ENCODE measurements at places on chromosomes 2 and 18.

GRCh38 chr18:28961669-28962228, 784.8 kb upstream of the CDH2 start:
- DNase-seq, result peak; percentile 11

DNA sequence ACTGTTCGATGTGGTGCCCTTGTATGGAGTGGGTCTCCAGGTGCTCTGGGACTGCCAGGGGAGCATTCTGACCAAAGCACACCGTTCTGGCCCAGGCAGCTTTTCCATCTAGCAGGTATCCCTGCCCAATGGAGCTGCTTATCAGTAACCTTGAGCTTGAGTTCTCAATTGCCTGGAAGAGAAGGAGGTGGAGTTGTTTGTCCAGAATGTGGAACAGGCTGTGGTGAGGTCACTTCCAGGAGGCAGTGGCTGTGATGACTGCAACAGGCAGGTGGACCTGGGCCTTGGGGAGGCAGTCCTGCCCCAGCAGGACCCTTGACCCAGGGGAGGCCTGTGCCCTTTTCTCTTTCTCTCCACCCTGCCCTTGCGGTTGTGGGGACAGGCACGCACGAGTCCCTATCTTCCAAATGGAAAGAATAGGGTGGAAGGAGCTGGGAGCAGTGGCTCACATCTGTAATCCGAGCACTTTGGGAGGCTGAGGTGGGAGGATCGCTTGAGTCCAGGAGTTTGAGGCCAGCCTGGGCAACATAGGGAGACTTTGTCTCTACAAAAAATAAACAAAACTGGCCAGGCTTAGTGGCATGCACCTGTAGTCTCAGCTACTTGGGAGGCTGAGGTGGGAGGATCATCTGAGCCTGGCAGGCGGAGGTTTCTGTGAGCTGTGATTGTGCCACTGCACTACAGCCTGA, 66.2 kb upstream of the MCFD2 start:
- DNase-seq, result no peak

DNA sequence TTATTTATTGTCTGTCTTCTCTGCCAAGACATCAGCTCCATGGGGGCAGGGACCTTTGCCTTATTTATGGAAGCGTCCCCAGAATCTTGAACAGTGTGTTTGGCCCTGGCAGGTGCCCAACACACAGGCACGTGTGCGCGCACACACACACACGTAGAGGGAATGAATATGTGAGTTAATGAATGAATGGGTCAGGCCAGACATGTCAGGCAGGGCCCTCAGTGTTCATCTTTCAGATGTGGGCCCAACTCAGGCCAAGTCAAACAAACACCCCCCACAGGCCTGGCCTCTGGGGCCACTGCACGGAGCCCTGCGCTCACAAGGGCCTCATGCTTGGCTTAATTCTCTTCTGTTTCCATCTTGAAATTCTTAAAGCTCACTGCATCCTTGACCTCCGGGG, 54.1 kb downstream of the DYSF start:
- no peak for DNase-seq

DNA sequence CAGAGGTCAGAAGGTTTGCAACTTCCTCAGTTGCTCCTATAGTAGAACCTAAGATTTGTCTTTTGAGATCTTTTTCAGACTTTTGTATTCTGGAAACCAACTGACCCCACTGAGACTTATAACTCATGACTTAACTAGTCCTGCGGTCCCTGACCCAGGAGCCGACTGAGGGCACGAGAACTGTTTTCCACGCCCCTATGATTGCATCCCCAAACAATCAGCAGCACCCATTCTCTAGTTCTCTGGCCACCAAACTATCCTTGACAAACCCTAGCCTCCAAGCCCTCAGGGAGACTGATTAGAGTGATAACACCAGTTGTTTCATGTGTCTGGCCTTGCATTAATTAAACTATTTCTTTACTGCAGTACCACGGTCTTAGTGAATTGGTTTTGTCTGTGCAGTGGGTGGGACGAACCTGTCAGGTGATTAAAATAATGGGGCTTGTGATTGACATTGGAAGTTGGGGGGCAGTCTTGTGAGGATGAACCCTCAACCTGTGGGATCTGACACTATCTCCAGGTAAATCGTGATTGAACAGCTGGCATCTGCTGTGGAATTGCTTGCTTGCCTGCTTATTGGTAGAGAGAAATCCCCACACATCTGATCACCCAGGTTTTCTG, 95.7 kb downstream of the B3GNT2 start:
- DNase-seq, result no peak

- DNase-seq, result peak; percentile 20
These were observed 256.8 kb upstream of the ZEB2 start for GRCh38 chr2:144776766-144777165.

DNA sequence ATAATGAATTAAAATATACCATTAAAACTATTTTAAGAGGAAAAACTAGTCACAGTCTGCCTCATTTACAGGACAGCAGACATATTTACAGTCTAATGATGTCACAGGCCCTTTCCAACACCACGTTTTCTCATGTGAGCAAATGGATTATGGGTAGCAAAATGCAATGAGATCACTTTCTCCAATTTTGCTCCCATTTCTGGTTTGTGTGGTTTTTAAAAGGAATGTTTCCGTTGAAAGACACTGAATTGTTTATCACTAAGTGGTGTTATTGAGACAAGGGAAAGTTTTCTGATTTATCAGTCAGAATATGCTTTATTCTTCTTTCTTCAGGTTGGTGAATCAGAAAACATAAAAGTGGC, 11.4 kb upstream of the NR4A2 start:
- peak; percentile 68 for DNase-seq

DNA sequence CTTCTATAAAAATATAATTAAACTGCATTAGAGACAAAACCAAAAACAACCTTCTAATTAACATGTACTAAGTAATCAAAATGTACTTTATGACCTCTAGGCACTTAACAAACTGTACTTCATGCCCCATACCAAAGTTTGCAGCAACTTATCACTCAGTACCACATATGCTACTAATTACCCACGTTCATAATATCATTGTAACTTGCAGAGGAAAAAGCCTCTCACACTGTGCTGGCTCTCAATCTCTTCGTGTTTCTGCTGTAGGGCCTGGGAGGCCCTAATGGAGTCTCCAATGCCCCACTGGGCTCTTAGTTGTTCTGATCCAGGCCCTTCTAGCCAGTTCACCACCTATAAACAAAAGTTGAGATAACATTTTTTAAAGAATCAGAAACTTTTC, 82.1 kb upstream of the CCDC141 start:
- DNase-seq, result peak; percentile 25

DNA sequence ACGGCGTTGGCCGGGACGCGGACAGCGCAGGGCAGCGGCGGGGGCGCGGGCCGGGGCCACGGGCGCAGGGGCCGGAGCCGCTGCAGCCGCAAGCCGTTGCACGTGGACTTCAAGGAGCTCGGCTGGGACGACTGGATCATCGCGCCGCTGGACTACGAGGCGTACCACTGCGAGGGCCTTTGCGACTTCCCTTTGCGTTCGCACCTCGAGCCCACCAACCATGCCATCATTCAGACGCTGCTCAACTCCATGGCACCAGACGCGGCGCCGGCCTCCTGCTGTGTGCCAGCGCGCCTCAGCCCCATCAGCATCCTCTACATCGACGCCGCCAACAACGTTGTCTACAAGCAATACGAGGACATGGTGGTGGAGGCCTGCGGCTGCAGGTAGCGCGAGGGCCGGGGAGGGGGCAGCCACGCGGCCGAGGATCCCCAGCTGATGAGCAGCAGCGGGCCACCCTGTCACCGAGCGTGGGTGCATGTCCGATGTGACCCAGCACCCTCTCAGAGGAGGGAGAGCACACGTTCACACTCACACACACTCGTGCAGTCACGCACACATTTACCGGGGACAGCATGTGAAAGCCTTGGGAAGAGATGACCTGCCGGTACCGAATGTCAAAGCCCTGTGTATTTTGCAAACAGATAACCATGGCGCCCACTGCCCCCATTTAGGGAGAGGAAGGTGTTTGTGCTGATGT, 4.2 kb downstream of the GDF7 start:
- DNase-seq, result no peak

GRCh38 chr18:27298214-27298804, 113.2 kb upstream of the CHST9 start:
- DNase-seq, result no peak

DNA sequence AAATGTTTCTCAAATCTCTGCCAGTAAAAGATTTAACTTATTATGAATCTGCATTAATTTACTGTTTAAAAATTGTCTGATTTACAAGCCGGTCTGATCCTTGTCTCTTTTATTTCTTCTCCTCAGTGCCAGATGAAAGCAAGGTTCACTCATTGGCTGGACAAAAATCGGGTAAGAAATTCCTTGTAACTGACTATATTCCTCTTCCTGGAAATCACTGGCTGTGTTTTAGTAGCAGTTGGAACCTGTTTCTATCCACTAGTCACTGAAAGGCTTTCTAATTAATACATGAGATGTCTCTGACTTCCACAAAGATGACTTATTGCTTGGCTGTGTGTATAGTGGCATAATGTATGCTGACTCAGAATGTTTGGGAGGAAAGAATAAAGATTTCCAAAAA, 436.6 kb upstream of the NRP2 start:
- DNase-seq, result peak; percentile 75

- no peak for DNase-seq
These were observed 1.8 kb upstream of the GBX2 start for GRCh38 chr2:236169741-236170589.

- no peak for DNase-seq
These were observed 118.9 kb downstream of the RDH14 start for GRCh38 chr2:18441583-18441982.

- DNase-seq, result no peak
These were observed 4.1 kb downstream of the FEV start for GRCh38 chr2:218980735-218981389.

DNA sequence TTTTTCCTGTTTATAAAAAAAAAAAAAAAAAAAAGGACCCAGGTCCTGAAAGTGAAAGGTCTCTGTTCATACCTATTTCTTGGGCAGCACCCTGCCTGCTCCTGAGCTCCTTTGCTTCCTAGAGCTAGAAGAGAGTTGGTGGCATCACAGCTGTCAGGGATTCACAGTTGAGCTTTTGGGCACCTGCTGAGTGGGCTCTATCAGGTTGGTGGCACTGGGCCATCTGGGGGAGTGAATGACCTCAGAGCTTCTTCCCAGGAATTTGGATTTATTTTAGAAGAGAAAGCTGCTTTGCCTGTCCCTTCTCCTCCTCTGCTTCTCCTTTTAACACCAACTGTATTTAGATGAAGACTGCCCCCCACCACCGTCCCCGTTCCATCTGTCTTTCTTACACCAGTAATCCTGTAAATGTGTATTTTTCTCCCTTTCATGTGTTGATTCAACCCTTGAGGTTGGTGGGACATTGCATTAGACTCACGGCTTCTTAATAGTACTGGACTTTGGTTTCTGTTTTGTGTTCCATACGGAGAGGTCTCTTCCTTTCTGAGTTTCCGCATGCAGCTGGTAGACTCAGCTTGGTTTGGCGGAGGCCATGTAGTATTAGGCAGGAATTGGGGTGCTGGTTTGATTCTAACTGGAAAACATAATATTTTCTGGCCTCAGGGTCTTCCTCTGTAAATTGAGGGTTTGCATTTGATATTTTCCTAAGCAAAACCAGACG, 7.6 kb upstream of the MGAT5 start:
- no peak for DNase-seq

DNA sequence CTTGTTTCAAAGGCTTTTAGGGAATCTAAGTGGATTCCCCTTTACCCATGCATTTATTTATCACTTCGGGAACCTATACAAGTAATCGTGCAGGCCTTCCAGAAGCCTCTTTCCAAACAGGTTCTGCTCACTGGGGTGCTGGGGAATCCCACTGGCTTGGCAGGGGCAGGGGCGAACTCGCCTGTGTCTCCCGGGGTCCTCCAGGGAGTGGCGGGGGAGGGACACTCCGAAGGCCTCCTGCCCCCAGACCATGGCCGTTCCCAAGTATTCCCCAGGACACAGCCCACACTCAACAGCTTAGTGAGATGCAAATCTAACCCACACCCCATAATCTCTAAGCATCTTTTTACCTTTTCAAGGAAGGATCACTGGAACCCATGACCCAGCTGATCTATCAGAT, 6.5 kb downstream of the DNMT3A start:
- DNase-seq, result no peak

- no peak for DNase-seq
These were observed 164.3 kb downstream of the TWIST2 start for GRCh38 chr2:239012228-239012627.

GRCh38 chr18:79485788-79486355, 90.1 kb downstream of the NFATC1 start:
- DNase-seq, result peak; percentile 93

DNA sequence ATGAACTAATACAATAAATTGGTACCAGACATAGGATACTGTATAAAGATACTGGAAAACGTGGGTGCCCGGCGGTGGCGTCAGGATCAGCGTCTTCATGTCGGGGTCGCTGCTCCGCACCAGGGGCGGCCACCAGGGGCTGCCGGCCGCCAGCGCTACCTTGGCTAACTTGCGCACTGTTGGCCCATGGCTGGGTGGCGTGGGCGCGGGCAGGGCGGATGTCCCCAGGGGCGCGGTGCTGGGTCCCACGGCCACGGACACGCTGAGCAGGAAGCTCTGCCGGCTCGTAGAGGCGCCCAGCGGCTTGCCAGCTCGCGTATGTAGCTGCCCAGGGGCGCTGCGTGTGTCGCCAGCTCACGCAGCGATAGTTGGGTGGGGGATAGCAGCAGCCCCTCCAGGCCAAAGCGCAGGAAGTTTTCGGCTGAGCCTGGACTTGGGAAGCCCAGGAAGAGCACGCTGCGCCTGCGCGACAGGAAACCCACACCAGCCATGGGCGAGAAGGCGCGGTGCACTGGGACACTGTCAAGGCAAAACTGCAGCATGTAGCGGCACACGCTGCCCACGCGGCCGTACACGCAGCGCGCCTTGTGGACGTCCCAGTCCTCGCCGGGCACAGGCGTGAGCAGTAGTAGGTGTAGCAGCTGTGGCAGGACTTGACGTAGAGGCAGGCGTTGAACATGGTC, 299.9 kb downstream of the CCDC74A start:
- DNase-seq, result no peak

DNA sequence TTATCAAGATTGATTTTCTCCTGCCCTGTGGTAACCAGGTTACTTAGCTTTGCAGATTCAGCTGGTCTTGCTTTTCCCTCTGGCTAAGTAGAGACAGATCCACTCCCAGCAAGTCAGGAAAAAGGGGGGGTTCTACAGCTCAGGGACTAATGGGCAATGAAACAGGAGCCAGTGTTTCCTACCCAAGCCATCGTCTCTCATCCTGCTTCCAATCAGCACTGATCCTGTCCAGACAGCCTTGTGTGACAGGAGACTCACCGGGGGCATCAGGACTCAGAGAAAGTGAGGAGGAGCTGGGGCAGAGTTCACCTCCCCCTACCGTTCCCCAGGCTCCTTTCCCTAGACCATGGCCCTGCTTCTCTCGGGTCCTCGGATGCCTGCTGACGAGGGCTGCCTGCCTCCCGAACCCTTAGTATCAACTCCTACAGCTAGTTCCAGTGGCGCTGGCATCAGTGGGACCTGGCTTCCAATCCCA, 307.6 kb downstream of the ALK start:
- no peak for DNase-seq

GRCh38 chr18:49847524-49847923, 34.2 kb upstream of the ACAA2 start:
- no peak for DNase-seq

Measured in AG10803 (cell line).